ENCODE measurements at places on chromosomes 5 and 9.

GRCh38 chr5:135025730-135026644, 8.0 kb downstream of the PITX1 start:
- DNase-seq: no peak

DNA sequence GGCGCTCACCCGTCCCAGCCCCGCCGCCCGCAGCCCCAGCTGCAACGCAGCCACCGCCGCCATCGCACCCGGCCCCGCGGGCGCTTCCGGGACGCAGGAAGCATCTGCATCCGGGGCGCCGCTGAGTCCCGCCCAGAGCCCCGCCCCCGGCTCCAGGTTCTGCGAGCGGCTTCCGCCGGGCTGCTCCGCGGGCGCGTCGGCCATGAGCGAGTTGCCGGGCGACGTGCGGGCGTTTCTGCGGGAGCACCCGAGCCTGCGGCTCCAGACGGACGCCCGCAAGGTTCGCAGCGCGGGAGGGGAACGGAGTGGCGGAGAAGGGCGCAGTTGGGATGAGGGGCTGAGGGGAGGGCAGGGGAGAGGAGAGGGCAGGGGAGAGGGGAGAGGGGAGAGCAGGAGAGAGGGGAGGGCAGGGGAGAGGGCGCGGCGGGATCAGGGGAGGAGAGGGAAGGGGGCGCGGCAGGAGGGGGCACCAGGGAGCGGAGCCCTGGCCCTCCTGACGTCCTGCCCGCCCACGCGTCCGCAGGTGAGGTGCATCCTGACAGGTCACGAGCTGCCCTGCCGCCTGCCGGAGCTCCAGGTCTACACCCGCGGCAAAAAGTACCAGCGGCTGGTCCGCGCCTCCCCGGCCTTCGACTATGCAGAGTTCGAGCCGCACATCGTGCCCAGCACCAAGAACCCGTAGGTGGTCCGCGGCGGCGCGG, at the start of the genes SURF1 and SURF2:
Gene SURF1 (minus strand): TSS at position 97 of the 701 bp plus-strand sequence. CDS start 34 bp downstream, at position 63.
Gene SURF2 (plus strand): TSS at position 160 of the 701 bp plus-strand sequence. CDS start 43 bp downstream, at position 203.
- peak; percentile 87 for DNase-seq

- no peak for DNase-seq
Measured at GRCh38 chr9:16727452-16728136, 142.9 kb downstream of the BNC2 start.

DNA sequence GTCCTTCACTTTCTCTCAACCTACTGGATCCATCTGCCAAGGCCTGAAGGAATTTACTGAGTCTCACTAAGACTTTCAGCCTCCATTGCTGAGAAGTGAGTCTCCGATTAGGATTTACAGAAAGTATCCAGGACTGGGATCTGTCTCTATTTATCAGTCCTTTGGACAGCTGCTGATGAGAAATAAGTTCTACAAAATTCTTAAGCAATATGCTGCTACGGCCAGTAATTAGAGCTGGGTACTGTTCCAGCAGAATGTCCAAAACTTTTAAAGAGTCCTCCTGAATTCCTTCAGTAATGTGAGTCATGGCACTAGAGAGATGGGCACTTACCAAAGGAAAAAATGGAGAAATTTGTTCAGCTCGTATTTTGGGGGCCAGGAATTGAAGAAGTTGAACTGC, 5.9 kb downstream of the TEX10 start:
- DNase-seq: no peak

DNA sequence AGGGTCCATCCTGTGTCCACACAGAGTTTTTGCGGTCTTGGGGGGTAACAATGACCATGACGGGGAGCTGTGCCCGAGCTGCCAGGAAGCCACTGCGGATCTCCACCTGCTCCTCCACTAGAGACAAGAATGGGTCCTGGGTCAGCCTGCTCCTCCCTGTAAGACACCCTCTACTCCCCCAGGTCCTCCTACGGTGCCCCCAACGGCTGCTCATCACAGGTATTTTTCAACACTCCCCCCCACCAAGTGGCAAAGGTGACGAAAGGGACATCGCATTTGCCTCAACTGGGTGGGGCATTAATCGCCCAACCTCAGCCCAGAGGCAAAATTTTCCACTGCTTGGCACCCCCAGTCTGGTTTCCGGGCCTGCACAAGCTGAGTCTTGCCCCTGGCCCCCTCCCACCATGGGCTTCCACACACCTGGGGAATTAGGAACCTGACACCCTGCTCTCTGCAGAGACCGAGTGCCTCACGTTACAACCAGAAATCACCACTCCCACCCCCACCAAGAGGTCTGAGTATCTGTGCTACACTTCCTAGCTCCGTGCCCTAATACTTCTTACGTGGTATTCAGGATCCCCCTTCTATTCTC, 9.6 kb downstream of the NOL6 start:
- no peak for DNase-seq

- no peak for DNase-seq
Measured at GRCh38 chr5:169554251-169554650, 29.3 kb upstream of the SPDL1 start.

DNA sequence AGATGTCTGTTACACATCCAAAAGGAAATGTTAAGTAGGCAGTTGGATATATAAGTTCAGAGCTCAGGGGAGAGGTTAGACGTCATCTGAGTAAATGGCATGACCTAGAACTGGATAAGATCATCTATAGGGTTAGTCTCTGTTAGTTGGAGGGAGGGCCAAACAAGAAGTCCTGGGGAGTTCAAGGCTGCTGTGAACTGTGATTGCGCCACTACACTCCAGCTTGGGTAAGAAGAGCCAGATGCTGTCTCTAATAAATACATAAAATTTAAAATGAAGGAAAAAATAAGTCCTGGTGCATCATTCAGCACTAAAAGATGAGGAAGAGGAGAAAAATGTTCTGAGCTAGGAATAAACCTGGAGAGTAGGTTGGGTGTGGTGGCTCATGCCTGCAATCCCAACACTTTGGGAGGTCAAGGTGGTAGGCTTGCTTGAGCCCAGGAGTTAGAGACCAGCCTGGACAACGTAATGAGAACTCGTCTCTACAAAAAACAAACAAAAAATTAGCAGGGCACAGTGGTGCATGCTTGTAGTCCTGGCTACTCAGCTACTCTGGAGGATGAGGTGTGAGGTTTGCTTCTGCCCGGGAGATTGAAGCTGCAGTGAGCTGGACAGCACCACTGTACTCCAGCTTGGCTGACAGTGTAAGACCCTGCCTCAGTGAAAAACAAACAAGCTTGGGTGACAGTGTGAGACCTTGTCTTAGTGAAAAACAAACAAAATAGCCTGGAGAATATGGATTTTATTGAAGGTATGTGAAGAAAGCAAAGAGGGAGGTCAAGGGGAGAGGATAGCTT, 123.6 kb downstream of the ACTBL2 start:
- no peak for DNase-seq

GRCh38 chr5:65981548-65981947, 55.2 kb downstream of the ERBIN start:
- no peak for DNase-seq

GRCh38 chr5:121325930-121326329, 525.8 kb upstream of the FTMT start:
- DNase-seq: no peak

DNA sequence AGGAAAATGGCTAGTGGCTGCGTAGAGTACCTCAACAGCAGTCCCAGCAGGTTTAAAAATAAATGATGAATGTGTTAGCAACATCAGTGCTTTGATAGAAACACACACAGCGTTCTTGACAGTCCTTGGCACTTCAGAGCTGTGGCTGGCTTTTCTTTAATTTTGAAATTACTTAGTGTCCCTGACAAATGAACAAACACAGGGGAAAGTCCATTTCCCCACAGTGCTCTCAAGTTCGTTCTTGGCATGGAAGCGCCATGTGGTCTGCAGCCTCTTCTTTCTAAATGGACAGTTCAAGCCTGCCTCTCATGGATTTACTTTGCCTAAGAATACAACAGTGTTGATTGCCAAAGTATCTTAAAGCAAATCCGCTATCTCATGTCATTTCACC, 102.2 kb downstream of the ADAMTS12 start:
- DNase-seq: no peak

DNA sequence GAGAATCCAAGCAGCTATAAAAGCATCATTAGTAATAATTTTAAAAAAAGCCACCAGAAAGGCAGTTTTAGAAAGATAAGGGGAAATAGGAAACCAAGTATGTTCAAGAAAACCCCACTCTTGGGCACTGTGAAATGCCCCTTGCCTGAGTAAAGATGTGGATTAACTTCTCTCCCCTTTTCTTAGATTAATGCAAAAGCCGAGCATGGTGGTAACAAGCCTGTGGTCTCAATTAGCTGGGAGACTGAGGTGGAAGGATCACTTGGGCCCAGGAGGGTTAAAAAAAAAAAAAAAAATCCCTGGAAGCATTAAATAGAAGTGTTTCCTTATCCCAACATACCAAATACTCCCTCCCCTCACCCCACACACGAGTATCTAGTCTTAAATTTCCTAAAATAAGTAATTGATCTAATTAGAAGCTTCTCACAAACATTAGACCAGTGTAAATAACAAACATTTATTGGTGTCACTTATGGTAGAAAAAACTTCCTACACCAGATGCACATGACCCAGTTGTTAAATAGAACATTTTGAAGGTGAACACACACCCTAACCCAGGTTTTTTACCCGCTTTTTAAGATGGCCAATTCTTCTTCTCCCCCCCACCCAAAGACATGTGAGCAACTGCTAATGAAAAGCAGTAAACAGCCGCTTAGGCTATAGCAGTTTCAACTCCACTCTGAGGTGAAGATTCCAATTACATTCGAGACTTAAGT, 5.2 kb downstream of the HSPA5 start:
- no peak for DNase-seq

DNA sequence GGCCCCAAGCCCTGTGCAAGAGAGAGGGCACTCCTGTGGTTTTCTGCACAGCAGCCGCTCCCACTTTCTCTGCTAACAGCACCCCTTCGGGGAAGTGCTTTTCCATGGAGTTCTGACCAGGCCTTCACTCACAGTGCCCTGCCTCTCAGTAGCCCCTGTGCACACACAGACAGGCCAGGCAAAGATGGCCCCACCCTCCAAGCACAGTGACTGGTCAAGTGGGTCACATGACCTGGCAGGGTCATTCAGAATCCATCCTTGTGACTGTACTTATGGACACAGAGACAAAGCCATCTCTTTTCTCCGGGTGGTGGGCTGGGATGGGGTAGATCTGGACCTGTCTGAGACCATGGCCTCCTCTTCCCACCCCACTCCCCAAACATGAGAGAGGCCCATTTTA, 82.5 kb downstream of the PSD2 start:
- no peak for DNase-seq

- DNase-seq: no peak
Measured at GRCh38 chr5:76456258-76456657, 53.2 kb downstream of the IQGAP2 start.

GRCh38 chr5:91288118-91288916, 94.8 kb downstream of the ARRDC3 start:
- DNase-seq: no peak

GRCh38 chr9:106775960-106776359, 87.0 kb upstream of the ZNF462 start:
- no peak for DNase-seq
